COLO829 (cell line): ENCODE measurements at places on chromosomes 6 and 20.

DNA sequence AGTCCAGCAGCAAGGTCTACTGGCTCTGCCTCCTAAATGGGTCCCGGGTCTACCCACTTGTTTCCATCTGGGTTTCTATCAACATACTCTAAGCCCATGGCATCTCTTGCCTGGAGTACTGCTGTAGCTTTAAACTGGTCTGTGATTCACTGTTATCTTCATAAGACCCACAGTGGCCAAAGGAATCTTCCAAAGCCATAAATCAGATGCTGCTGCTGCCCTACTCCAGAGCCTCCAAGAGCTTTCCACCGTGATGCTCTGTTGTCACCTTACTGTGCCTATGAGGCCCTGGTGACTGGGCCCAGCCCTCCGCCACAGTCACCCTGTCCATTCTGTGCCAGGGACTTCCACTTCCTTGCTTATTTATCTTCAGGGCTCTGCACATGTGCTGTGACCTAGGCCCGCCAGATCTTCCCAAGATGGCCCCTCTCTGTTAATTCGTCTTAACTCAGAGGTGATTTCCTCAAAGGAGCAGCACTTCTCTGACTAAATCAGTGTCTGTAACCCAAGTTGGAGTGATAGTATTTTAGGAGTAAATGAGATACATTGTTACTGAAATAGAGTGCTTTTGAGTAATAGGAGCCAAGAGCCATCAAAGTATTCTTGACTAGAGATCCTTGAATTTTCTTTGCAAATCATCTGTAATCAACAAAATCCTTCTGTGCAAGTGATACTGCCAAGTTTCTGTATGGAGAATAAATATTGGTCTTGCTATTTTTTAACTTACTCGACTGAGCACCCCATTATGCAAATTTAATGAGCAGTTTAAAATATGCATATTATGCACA, 102.5 kb downstream of the PPP1R14C start:
- no peak for DNase-seq

GRCh38 chr6:14664621-14665315, 547.2 kb downstream of the CD83 start:
- DNase-seq: no peak

GRCh38 chr6:44603044-44603686, 215.7 kb downstream of the CDC5L start:
- no peak for DNase-seq

DNA sequence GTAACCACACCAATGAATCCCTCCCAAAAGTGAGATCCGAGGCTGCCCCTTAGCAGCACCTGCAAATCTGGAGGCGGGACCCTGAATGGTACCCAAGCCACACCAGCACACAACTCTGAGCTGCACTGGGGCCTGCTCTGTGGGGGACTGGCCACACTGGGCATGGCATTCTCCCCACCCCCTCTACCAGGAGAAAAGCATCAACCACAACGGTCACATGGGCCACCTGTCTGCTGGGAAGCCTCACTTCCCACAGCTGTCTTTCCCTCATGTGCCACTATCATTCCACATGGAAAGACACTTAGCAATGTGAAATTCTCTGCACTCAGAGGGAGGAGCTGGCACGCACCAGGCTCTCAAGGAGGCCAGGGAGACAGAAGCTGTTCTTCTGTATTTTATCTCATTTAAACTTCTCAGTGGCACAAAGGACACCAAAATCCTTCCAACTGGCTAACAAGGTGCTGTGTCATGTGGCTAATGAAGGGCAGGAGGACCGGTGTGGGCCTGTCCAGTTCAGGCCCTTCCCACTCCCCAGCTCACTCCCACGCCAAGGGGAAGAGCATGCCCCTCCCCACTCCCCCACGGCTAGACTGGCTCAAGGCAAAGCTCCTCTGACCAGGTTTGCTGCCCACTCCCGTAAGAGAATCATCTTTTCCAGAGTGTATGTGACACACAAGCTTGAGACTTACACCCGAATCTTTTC, 19.0 kb downstream of the YTHDF1 start:
- DNase-seq: no peak

DNA sequence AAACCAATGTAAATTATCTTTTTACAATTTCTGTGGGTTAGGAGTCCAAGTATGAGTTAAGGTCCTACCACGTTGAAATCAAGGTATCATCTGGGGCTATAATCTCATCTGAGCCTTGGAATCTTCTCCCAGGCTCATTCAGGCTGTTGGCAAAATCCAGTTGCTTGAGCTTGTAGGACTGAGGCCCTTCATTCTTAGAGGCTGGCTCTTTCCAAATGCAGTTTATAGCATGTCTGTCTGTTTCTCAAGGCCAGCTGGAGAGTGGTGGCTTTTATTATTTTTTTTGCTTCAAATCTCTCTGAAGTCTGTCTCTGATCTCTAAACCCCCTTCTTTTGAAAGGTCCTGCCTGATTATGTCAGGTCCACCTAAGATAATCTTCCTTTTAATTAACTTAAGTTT, 177.2 kb upstream of the ASCC3 start:
- DNase-seq: no peak

GRCh38 chr6:36118550-36119107, 11.7 kb upstream of the MAPK13 start:
- no peak for DNase-seq
